KG1 (cell line): ENCODE measurements at places on chromosomes 7 and 10.

GRCh38 chr10:43692051-43692825 is 43.6 kb upstream of the ZNF32 start:
- no peak for DNase-seq

DNA sequence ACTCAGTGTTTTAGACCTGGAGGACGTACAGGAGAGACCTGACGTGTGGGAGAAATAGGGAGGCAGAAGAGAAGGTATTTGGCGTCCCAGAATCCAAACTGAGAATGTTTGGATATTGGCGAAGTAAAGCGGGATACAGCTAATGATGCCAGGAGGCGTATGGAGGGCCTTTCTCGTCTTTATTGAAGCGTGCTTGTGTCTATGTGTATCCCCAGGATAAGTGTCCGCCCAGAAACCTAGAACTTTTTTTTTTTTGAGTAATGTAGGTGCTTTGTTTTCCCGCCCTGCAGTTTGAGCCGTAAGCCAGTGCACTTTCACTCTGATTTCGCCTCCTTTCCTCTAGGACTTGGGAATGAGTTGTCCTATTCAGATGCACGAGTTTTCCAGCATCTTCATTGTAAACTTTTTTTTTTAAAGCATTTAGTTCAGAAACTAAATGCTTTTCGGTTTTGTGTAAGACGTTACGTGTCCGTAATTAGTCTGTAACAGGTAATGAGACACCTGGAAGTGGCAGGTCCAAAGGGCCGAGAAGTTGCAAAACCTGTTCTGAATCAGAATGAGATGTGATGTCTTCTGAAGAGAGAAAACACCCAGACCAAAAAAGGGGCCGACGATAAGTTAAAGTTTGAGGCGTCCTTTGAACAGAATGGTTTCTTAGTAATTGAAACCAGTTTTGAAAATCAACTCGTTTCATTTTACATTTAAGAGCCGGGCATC is 746 bp downstream of the ARL5B start:
- DNase-seq, result peak; percentile 16

DNA sequence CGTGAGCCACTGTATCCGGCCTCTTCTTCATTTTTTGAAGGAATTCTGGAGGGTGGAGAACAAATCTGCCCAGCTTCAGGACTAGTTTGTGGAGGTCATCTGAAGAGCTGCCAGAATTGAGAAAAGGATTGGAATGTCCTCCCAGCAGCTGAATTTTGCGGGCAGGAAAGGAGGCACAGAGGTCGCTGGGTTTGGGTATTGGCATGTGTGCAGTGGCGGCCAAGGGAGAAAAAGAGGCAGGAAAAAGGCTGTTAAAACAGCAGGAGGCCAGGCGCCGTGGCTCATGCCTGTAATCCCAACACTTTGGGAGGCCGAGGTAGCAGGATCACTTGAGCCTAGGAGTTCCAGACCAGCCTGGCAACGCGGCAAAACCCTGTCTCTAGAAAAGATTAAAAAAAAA is 80.4 kb downstream of the HIP1 start:
- no peak for DNase-seq

DNA sequence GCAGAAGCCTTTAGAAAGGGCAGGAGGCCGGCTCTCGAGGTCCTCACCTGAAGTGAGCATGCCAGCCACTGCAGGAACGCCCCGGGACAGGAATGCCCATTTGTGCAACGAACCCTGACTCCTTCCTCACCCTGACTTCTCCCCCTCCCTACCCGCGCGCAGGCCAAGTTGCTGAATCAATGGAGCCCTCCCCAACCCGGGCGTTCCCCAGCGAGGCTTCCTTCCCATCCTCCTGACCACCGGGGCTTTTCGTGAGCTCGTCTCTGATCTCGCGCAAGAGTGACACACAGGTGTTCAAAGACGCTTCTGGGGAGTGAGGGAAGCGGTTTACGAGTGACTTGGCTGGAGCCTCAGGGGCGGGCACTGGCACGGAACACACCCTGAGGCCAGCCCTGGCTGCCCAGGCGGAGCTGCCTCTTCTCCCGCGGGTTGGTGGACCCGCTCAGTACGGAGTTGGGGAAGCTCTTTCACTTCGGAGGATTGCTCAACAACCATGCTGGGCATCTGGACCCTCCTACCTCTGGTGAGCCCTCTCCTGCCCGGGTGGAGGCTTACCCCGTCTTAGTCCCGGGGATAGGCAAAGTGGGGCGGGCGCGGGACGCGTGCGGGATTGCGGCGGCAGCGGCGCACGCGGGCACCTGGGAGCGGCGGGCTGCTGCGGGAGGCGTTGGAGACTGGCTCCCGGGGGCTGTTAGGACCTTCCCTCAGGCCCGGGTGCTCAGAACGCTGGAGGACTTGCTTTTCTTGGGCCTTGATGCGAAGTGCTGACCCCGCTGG is at the start of gene FAS:
FAS (plus strand) TSS at position 415 of the 777 bp plus-strand sequence; CDS start at position 494, 79 bp downstream.
- no peak for DNase-seq

- no peak for DNase-seq
Observed at GRCh38 chr10:104327745-104328645, 10.3 kb downstream of the ITPRIP start.

DNA sequence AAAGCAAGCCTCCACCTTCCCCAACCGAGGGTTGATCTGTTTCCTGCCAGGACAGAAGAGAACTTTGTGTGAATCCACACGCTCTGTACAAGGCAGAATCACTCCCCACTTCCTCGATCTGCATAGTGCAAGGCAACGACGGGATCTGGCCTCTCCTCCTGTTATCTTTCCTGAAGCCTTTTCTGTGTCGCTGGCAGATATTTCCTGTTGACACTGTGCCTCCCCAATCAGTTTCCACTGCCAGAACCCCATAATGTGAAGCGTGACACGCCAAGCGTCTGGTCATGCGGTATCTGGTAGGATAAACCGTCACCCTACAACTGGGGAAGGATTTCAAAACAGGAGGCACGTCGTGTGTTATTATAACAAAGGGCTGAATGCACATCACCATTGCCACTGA is 57.2 kb downstream of the FAM171A1 start:
- no peak for DNase-seq

- DNase-seq, result no peak
Observed at GRCh38 chr10:43899224-43899959, 250.7 kb upstream of the ZNF32 start.

- DNase-seq, result no peak
Observed at GRCh38 chr10:132408823-132409666, 12.0 kb downstream of the PWWP2B start.

DNA sequence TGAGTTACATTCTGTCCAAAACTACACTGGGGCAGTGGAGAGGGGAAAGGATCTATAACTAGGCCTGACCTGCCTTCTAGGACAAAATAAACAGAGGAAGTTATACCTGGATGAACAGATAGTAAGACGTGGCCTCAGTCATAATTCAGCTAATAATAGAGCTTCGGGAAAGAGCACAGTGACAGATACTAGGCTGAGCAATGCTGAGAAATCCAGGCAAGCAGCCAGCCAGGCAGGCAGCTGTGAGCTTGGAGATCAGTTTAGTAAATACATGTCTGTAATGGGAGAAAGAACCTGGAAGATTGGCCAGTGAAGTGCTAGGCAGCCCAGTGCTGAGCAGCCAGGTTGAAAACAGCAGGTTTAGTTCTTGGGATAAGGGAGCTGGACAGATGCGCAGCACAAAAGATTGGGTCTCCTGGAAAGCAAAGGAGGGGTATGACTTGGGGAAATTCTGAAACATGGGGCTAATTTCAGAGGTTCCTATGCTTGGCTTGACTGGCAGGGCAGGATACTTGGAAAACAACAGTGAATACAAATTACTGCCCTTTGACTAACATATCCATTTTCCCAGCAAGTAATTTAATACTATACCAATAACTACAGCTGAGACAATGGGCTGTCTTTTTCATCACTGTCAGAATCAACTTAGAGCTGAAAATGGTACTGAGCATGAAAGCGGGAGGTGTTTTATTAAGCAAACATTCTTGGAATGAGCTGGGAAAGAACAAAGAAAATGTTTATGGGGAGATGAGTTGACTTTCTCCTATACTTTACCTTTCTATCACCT is 140.8 kb downstream of the DGKB start:
- DNase-seq, result no peak

GRCh38 chr10:80529604-80530003 is 8.1 kb upstream of the SH2D4B start:
- DNase-seq, result peak; percentile 50

DNA sequence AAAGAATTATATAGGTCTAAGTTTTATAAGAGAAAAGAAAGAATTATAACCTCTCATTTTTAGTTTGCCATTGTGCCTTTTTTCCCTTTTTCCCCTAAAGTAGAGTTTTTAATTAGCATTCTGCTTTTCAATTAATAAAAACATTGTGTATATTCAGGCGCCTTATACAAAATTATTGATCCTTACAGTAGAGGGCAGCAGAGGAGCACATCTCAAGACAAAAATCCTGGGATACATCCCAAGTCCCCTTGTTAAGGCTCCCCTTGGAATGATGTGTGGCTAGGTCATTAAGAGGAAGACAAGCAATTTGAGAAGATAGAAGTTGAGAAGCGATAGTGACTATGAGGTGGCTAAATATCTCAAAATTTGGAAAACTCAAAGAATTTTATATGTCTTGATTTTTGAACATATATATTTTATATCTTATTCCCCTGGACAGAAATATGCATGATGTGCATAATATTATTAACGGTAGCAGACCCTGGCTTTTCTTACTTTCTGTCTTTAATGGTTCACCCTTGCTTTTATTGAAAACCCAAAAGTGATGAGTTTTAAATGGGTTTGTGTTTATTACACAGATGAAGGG is 19.1 kb upstream of the TPK1 start:
- no peak for DNase-seq

DNA sequence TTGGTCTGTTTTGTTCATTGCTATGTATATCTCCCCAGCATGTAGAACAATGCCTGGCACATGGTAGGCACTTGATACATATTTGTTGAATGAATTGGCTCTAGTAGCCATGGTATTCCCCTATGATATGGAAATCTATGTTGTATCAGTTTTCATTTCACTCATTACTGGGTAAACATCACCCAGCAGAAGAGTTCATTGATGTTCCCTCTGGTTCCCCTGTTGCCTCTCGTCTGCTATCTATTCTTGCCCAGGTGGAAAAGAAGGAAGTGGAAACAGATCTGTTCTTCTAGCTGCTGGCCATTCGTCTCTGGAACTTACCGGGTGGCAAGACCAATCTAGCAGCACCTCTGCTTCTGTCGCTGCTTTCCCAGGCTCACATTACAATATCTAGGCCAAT is 71.5 kb downstream of the LRRC4 start:
- DNase-seq, result no peak

DNA sequence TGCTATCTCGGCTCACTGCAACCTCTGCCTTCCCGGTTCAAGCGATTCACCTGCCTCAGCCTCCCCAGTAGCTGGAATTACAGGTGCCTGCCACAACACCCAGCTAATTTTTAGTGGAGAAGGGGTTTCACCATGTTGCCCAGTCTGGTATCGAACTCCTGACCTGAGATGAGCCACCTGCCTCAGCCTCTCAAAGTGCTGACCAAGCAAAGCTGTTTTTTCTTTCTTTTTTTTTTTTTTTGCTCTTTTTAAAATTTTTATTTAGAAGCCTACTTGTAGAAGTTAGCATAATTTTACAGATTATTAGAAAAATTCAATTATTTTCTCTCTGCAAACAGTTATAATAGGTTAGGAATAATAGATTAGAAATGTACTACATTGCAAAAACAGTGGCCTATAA is 1.2 kb upstream of the FGFBP3 start:
- DNase-seq, result no peak

DNA sequence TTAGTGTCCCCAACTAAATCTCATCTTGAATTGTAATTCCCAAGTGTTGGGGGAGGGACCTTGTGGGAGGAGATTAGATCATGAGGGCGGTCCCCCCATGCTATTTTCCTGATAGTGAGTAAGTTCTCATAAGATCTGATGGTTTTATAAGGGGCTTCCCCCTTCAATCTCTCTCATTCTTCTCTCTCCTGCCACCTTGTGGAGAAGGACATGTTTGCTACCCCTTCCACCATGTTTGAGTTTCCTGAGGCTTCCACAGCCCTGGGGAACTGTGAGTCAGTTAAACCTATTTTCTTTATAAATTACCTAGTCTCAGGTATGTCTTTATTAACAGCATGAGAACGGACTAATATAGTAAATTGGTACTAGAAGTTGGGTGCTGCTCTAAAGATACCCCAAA is 365.6 kb downstream of the ANKRD7 start:
- DNase-seq, result no peak

- DNase-seq, result no peak
Observed at GRCh38 chr7:17696422-17696821, 243.9 kb downstream of the SNX13 start.

GRCh38 chr10:110539091-110539490 is 28.4 kb upstream of the SMC3 start:
- DNase-seq, result no peak

DNA sequence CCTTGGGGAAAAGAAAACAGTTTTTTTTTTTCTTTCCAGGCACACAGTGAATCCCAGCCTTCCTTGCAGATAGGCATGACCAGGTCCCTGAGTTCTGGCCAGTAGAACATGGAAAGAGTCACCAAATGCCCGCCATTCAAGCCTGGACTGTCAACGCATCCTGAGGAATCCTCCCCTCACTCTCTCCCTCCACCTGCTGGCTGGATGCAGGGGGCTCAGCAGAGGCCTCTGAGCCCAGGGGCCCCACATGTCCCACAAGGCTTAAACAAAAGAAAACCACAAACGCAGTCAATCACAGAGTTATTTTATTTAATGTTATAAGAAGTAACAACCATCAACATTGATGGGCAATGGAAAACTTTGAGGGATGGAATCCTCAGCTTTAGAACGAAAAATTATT is 93.1 kb downstream of the JCAD start:
- no peak for DNase-seq

DNA sequence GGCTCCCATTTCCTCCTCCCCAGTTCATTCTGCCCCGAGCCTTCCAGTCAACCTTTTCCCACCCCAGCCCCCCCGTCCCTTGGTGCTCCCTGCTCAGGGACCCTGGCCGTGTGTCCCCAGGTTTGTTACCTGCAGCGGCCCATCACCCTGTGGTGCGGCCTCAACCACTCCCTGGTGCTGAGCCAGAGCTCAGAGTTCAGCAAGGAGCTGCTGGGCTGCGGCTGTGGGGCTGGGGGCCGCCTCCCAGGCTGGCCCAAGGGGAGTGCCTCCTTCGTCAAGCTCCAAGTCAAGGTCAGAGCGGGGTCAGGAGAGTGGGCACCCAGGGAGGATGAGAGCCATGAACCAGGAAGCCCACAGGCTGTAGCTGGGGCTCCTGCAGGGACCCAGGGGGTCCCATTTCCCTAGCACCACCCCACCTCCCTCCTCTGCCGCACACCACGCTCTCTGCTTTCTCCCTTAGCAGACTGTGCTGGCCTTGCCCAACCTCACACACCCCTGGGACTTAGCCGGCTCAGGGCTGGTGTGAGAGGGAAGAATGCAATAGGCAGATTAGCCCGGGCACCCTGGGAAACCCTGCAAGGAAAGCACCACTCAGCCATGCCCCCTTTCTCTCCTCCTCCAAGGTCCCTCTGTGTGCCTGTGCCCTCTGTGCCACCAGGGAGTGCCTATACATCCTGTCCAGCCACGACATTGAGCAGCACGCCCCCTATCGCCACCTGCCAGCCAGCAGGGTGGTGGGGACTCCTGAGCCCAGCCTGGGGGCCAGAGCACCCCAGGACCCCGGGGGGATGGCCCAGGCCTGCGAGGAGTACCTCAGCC is 2.0 kb upstream of the PCOLCE start:
- DNase-seq, result no peak

DNA sequence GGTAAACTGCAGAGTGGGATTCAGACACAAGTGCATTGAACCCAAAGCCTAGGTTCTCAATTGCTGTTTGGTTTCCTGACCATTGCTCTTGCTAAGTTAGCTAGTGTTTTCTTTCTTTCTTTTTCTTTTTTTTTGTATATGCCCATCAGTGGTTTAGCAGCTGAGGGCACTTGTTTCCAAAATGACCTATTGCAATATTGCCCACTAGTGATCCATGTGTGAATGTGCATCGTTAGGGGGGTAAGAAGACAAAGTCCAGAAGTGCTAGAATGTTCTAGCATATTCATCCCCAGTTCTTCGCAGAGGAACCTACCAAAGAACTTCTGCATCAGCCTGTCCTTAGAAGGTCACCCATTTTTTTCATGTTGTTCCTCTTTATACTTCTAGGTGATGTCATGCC is 252.8 kb upstream of the GPR26 start:
- DNase-seq, result no peak
